ENCODE measurements at places on chromosomes 3 and 15.

- DNase-seq = no peak
Observed at GRCh38 chr15:51186181-51186705, 91.5 kb upstream of the TNFAIP8L3 start.

DNA sequence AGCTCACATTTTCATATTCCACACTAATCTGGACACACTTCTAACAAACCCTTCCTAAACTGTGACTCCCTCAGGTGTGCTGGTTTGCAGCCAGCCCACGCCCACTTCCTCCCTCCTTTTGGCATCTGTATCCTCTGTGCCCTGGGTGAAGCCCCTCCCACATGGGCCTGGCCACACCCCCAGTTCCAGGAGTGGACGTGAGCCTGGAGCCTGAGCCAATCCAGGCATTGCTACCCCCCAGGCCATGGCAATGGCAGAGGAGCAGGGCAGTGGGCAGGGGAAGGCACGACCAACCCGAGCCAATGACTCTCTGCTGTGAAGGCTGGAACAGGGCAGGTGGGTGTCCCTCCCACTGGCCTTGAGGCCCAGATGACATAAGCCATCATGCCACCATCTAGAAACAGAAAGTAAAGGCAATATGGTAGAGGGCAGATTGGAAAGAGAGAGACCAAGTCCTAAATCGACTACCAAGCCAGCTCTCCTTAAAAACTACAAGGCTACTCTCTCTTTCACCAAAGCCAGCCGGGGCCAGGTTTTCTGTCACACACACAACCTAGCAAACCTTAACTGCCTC lies 18.6 kb downstream of the FAM174B start:
- no peak for DNase-seq

DNA sequence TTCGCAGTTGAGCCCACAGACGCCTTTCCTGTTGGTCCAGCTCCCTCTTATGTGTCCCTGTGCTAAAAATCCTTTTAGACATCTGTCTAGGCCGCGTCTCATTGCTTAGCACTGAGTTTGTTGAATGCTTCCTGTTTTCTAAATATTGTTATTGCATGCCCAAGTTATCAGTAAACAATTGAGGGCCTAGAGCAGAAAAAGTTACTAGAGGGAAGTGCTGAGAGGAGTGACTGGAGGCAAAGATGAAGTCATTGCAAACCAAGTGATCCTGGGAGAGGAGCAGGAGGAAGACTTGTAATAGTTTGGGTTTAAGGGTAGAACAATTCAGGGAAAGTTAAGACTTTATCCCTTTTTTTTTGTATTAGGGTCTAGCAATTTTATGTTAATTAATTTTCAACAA lies 88.1 kb downstream of the DCUN1D1 start:
- DNase-seq = no peak

DNA sequence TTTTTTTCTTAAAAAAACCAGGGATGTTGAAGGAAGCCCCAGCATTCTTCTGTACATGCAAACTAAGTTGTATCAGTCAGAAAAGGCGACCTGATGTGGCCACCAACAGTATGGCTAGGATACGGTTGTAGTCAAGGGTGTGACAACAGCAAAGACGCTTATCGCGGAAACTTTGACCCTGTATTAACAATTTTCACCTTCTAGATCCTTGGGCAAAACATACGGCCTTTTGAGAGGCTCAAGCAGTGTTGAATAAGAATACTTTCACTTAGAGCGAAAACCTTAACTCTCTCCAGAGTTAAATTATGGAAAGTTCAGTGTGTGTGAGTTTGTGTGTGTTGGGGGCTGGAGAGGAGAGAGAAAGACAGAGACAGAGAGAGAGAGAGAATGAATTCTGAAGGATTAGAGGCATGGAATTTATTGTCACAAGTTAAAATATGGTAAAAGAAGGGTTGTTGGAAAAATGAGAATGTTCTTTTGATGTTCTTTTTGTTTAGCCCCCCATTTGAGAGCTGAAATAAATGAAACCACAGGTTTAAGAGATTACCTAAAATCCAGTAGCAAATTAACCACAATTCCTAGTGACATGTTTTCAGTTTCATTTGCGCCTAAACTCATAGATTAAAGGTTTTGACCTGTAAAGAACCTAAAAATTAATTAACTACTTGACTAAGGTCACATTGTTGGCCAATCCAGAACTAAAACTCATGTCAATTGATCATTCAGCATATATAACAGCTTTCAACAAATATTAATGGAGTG lies 9.2 kb downstream of the ALCAM start:
- no peak for DNase-seq

- no peak for DNase-seq
Observed at GRCh38 chr3:66748175-66748876, 247.5 kb upstream of the LRIG1 start.

GRCh38 chr15:90909976-90910375 lies 6.9 kb downstream of the MAN2A2 start:
- DNase-seq = no peak

Measured in stimulated activated naive CD8-positive, alpha-beta T cell treated with anti-CD3 and anti-CD28 coated beads, Interleukin-15, amount 100 ng/mL, for 72 hours (primary cell).